Activated naive CD4-positive, alpha-beta T cell treated with anti-CD3 and anti-CD28 coated beads for 36 hours (primary cell): ENCODE measurements at places on chromosomes 12 and 14. TPM values are rescaled to one million over a fixed set of nuclear protein-coding genes. Genes with fewer than 3 reads are reported as not detected.

DNA sequence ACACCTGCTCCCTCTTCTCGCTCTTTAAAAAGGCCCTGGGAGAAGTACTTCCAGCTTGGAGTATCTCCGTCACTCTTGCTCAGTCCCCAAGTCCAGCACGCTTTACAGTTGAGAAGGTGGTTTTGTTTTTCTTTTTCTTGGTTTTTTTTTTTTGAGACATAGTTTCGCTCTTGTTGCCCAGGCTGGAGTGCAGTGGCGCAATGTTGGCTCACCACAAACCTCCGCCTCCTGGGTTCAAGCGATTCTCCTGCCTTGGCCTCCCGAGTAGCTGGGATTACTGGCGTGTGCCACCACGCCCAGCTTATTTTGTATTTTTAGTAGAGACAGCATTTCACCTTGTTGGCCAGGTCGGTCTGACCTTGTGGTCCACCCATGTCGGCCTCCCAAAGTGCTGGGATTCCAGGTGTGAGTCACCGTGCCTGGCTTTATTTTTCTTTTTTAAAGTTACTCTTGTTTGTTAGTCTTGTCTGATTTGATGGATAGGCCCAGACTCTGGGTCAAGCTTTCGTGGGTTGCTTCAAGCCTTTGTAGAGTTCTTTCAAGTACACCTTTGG lies 1.9 kb downstream of the TDRD9 start:
- DNase-seq, result no peak

DNA sequence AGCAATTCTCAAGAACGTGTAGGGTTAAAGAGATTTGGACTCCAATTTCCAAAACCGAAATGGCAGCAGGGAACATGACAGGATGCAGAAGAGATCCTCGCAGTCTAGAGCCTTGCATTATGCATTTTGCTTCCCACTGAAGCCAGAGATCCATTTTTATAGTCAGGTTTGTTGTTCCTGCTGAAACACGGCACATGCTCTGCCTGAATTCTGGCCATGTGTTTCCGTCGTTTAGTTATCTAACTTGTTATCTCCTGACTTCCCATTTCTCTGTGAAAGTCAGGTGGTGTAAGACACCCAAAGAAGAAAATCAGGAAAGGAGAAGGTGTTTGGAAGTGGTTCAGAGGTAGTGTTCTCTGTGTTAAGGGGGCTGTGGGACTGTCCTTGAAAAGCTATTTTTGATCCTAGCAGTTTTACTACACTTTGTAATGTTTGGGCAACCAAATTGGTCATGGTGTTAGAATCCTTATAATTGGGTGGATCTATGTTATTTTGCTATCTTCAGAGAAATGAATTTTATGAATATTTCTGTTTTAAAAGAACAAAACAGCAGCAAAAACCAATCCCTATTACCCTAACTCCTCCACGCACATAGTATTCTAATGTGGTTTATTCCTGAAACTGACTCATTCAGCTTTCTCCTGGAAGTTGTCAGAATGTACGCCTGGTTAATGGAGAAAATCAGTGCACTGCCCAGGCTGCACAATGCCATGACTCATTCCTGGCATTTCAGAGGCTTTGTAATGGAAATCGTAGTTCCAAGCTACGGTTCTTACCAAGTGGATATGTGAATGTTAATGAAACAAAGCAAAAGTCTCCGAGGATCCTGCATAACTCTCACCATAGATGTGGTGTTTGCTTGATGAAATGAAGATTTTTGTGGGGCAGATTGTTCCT lies 110.1 kb downstream of the SAMD4A start:
- no peak for DNase-seq

- DNase-seq, result no peak
These were observed 52.4 kb upstream of the AP4S1 start for GRCh38 chr14:30972882-30973582.

GRCh38 chr12:124639122-124639806 lies 71.9 kb upstream of the NCOR2 start:
- no peak for DNase-seq

Gene NTN4
- total RNA-seq, result not detected

- DNase-seq, result no peak
These were observed 18.8 kb downstream of the KNTC1 start for GRCh38 chr12:122545855-122546254.

DNA sequence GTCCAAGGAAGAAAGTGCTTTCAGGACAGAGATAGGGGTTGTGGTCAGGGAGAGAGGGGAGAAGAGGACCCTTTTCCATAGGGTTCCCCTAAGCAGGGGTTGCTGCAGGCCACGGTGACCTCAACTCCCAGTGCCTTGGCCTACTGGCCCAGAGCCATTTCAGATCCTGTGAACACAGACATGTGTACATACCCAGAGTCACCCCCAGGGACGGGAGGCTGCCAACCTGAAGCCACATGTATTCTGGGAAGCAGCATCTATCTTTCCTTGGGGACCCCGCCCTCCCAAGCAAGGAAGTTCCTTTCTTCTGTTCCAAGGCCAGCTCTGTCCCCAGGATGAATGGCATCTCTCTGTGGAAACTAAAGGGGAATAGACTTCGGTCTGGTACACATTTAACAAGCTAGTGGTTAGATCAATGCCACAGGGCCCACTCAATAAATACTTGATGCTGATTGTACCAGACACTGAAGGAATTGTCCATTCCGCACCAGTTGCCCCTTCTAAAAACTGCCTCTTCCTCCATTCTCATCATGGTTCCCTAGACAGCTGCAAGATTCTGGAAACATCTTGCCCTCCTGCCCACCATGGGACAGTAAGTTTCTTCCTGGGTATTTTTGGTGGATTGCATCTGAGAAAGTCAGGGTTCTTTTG lies 25.2 kb upstream of the DGLUCY start:
- no peak for DNase-seq

- DNase-seq, result no peak
These were observed 110.4 kb downstream of the SLC8A3 start for GRCh38 chr14:70078329-70078728.

Gene SLC6A15
- total RNA-seq, result 0.30 TPM

Gene ADSS1
- 5.5 TPM for total RNA-seq

DNA sequence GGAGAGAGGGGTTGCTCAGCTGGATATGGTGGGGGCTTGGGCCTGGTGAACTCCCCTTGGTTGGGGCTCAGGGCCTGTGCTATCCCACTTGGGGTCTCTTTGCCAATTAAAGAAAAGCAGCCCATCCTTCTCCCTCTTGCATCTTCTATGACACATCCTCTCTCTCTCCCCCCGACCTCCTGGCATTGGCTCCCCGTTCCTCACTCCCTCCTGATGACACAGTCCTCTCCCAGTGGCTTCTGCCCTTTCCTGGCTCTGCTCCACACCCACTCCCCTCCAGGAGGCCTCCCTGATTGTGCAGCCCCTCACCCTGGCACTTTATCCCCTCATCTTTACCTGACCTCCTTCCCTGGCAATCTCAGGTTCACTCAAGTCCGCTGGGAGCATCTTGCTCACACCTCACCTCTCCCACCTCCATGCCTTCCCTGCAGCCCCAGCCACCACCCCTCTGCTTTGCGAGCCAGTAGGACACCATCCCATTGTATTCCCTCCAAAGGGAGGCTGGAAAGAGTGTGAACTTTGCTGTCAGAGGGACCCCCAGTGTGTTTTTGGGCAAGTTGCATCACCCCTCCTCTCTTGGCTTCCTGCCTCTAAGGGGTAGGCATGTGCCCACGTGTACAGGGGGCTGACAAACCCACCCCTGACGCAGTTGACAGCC lies 10.7 kb downstream of the KRT80 start:
- DNase-seq, result no peak

DNA sequence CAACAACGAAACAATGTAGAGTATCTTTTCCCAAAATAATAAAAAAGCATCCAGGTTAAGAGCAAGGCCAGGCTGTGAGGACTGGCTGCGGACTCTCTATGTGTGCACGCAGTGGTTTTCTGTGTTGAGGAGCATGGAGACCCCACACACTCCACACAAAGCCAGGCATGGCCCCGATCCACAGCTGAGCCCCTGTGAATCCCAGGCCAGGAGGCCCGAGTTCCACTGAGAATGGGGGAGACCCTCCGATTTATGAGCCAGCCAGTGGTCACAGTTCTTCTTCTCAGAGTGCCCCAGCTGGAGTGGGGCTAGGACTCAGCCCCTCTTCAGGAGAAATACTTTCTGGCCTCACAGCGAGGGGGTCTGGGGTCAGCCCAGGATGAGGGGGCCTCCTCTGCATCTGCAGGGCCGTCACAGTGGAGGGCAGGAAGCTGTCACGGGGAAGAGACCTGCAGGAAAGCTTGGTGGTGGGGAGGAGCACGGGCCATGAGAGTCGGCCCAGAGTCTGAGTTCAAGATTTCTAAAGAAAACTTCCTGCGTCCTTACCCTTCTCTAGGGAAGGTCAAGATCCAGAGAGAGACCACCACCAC lies 20.1 kb downstream of the NCKAP5L start:
- no peak for DNase-seq

Gene TUBA1B
- total RNA-seq, result 2,914 TPM

- DNase-seq, result no peak
These were observed 120.9 kb upstream of the FOXN3 start for GRCh38 chr14:89537911-89538310.

GRCh38 chr12:81450920-81451739 lies 308.0 kb downstream of the PPFIA2 start:
- DNase-seq, result peak; percentile 8

- DNase-seq, result no peak
These were observed 66.0 kb downstream of the ARL6IP4 start for GRCh38 chr12:123046431-123046830.
